ENCODE measurements at places on chromosomes 16 and 17.

DNA sequence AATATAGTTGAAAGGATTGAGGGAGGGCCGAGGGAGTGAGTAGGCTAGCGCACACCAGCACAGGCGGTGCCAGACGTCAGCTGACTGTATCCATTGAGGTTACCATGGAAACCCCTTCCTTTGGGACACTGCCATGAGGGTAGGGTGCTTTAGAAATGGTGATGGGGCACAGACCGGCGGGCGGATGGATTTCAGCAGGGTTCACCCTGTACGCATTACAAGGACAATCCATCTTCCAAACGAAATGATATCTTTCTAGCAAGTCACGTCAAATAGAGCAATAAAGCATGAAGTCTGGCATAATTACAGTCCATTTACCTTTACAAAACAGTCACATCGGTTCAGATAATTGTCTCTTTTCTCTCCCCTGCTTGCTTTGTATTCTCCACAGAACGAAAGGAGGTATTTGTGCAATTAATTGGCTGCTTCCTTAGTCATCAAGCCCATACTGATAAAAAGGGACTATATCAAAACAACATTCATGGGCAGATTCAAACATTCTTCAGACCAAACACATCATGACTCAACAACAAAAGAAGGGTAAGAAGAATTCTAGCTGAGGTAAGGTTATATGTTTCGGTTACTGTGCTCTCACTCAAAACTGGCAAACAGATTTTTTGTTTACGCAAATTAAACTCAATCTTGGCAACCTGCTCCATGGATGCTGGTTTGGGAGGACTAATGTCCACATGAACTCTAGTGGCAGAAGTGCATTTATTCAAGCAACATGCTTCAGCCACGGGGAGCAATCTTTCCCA lies 140.6 kb downstream of the CDK5R1 start:
- no peak overlapping the region for H3K4me3 ChIP-seq
- DNase-seq = peak; percentile 89
- no peaks in the 10 kb centered on the region for H3K36me3 ChIP-seq
- H3K27ac ChIP-seq = no peak overlapping the region
- no peaks in the 10 kb centered on the region for H3K4me1 ChIP-seq

- DNase-seq = no peak
- H3K4me3 ChIP-seq = no peak overlapping the region
- no peak overlapping the region for H3K27ac ChIP-seq
Measured at GRCh38 chr17:48373883-48374282, 56.1 kb downstream of the SKAP1 start.

DNA sequence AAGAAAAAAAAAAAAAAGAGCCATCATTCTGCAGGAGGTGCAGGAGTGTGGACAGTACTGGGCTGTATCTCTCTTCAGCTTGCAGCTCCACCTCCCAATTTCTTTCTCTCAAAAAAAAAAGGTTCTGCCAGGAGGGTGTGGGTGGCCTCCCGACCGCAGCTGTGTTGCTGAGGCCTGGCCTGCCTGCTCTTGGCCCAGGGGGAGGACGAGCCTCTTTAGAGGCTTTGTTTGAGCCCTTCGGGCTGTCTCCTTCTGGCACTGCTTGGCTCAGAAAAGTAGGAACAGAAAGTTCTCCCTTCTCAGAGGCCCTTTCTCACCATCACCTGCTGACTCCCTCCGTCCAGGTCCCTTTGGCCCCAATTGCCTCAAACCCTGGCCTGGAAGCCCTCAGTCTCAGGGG lies 22.2 kb upstream of the C17orf107 start:
- H3K27me3 ChIP-seq = no peaks in the 10 kb centered on the region
- no peak overlapping the region for H3K4me3 ChIP-seq
- no peak for DNase-seq

- no peak overlapping the region for H3K27ac ChIP-seq
- no peaks in the 10 kb centered on the region for H3K27me3 ChIP-seq
- no peak for DNase-seq
- peaks cover 1% of the 10 kb centered on the region for H3K4me1 ChIP-seq
- H3K4me3 ChIP-seq = peak overlapping the region; percentile 24
Measured at GRCh38 chr17:49574945-49575678, 559 bp upstream of the NXPH3 start.

- no peaks in the 10 kb centered on the region for H3K4me1 ChIP-seq
- peak; percentile 40 for DNase-seq
Measured at GRCh38 chr17:44672479-44673093, 16.3 kb downstream of the MEIOC start.

- no peak for DNase-seq
- no peak overlapping the region for H3K27ac ChIP-seq
- H3K27me3 ChIP-seq = no peaks in the 10 kb centered on the region
Measured at GRCh38 chr17:9371019-9371418, 204.6 kb downstream of the STX8 start.

GRCh38 chr17:50728112-50728429 lies 8.7 kb downstream of the LUC7L3 start:
- no peak overlapping the region for H3K4me3 ChIP-seq
- no peak overlapping the region for H3K27ac ChIP-seq
- DNase-seq = no peak
- no peaks in the 10 kb centered on the region for H3K4me1 ChIP-seq

DNA sequence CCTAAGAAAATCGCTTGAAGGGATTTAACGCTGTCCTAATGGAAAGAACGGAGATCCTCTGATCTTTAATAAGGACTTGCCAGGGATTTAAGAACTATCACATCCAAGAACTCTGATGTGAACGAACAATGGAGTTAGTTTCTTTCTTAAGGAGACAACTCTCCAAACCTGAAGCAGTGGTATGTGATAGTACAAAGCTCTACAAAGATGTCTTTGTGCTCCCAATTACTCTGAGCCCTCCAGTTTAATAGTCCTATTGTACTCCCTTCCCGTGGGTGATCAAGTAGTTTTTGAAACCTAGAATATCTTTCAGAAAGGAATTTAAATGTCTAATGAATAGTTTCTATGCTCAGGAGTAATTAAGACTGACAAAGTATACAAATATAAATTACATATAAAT lies 123.8 kb downstream of the FTO start:
- H3K36me3 ChIP-seq = no peaks in the 10 kb centered on the region
- DNase-seq = no peak
- no peak overlapping the region for H3K27ac ChIP-seq
- no peak overlapping the region for H3K4me3 ChIP-seq
- no peaks in the 10 kb centered on the region for H3K27me3 ChIP-seq
- no peaks in the 10 kb centered on the region for H3K4me1 ChIP-seq

GRCh38 chr16:12613131-12613991 lies 190.3 kb downstream of the CPPED1 start:
- no peaks in the 10 kb centered on the region for H3K4me1 ChIP-seq
- H3K4me3 ChIP-seq = no peak overlapping the region
- H3K27me3 ChIP-seq = no peaks in the 10 kb centered on the region
- no peak overlapping the region for H3K27ac ChIP-seq
- no peaks in the 10 kb centered on the region for H3K36me3 ChIP-seq
- peak; percentile 93 for DNase-seq

GRCh38 chr17:42000413-42001133 lies 16.7 kb downstream of the DNAJC7 start:
- H3K4me3 ChIP-seq = no peak overlapping the region
- H3K27ac ChIP-seq = no peak overlapping the region
- peaks cover 10% of the 10 kb centered on the region for H3K36me3 ChIP-seq
- no peaks in the 10 kb centered on the region for H3K27me3 ChIP-seq

DNA sequence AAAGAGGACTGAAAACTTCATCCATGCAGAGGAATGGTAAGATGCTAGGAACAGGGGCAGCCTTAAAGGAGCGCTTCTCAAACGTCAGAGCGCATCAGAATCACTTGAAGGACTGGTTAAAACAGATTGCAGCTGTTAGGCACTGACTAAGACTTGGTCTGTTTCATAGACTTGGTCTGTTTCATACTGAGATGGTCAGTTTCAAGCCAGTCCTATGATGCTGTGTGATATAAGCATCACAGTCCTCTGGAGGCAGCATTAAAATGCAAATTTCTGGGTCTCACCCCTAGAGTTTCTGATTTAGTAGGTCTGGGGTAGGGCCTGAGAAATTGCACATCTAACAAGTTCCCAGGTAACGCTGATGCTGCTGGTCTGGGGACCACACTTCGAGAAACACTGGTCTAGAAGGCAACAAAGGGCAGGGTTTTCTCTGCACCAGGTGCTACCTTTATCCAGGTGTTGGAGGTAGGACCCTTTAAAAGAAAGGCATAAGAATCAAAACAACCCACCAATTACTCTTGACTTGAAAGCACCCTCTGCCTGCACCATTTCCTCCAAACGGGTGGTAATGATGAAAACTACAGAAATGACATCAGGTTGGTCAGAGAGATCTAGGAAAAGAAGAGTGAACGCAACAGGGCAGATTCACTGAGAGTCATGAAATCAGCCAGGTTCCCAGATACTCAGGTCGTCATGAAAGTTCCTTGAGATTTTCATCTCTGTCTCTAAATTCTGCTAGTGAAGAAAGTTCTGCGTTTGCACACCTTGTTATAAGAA lies 95.0 kb upstream of the RCVRN start:
- H3K4me1 ChIP-seq = peaks cover 10% of the 10 kb centered on the region
- H3K36me3 ChIP-seq = no peaks in the 10 kb centered on the region

GRCh38 chr17:29178750-29179231 lies 1.4 kb downstream of the MYO18A start:
- H3K27ac ChIP-seq = no peak overlapping the region
- no peak overlapping the region for H3K4me3 ChIP-seq
- peak; percentile 37 for DNase-seq
- no peaks in the 10 kb centered on the region for H3K27me3 ChIP-seq
- H3K4me1 ChIP-seq = peaks cover 14% of the 10 kb centered on the region

GRCh38 chr17:1571341-1571704 lies 8.7 kb upstream of the PITPNA start:
- H3K4me3 ChIP-seq = no peak overlapping the region
- DNase-seq = no peak
- no peak overlapping the region for H3K27ac ChIP-seq
- H3K36me3 ChIP-seq = no peaks in the 10 kb centered on the region

- H3K4me1 ChIP-seq = no peaks in the 10 kb centered on the region
- peaks cover 7% of the 10 kb centered on the region for H3K27me3 ChIP-seq
- no peak for DNase-seq
- no peaks in the 10 kb centered on the region for H3K36me3 ChIP-seq
Measured at GRCh38 chr17:81006891-81007290, 15.2 kb downstream of the CHMP6 start.

GRCh38 chr16:31876951-31877828 lies 3.6 kb downstream of the ZNF267 start:
- H3K4me3 ChIP-seq = no peak overlapping the region
- H3K4me1 ChIP-seq = peaks cover 4% of the 10 kb centered on the region
- H3K36me3 ChIP-seq = no peaks in the 10 kb centered on the region
- H3K27ac ChIP-seq = no peak overlapping the region
- no peaks in the 10 kb centered on the region for H3K27me3 ChIP-seq
- no peak for DNase-seq

DNA sequence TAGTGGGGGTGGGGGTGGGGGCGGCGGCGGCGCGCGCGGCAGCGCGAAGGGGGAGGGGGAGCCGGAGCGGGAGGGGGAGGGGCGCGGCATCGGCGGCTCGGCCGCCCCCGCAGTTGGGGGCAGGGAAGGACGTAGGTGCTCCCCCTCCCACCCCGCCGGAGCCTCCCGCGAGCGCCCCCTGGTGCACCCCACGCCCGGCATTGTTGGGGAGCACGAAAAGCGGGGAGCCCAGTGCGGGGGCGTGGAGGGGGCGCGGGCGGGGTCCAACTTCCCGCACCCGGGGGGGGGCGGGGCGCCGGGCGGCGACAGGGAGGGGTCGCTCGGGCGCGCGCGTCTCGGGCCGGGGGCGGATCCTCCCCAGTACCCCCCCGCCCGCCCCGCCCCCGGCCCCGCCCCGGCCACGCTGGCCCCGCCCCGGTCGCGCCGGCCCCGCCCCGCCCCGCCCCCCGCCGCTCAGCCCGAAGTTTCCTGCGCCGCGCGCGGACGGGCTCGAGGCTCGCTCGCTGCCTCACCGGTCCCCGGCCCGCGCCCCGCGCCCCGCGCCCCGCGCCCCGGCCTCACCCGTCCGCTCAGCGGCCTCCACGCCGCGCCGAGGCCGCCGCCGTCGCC lies at the start of gene CACNA1H:
CACNA1H (plus strand) TSS at position 456 of the 609 bp plus-strand sequence. CDS start 632 bp downstream, outside the sequence.
- no peak within 1 kb of the TSS for H3K27ac ChIP-seq
- no peaks in the 10 kb centered on the region for H3K36me3 ChIP-seq
- peak; percentile 37 for DNase-seq
- H3K4me1 ChIP-seq = no peaks in the 10 kb centered on the region
- H3K27me3 ChIP-seq = no peaks in the 10 kb centered on the region

GRCh38 chr17:36017799-36018198 lies at the start of gene CCL23:
Gene CCL23 (minus strand): TSS chr17:36017972. CDS start chr17:36017897, 75 bp downstream.
- H3K4me3 ChIP-seq = no peak within 1 kb of the TSS
- no peaks in the 10 kb centered on the region for H3K27me3 ChIP-seq
- no peak for DNase-seq
- no peaks in the 10 kb centered on the region for H3K36me3 ChIP-seq
- no peaks in the 10 kb centered on the region for H3K4me1 ChIP-seq
- H3K27ac ChIP-seq = no peak within 1 kb of the TSS

DNA sequence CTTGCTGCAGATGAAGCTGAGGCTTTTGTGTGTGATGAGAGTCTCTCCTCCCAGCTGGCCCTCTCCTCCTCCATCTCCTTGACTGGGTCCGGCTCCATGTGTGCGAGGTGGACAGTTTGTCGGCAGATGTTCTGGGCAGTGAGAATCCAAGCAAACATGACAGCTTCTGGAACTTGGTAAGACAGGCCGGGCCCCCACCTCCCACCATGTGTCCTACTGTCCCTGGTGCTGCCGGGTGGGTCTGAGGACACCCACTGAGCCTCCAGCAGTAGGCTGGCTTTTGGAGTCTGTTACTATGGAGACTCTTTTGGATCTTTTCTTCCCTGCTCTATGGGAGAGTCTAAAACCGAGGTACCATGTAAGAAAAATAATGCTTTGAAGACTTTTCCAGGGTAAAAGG lies 12.7 kb downstream of the NUP85 start:
- H3K4me3 ChIP-seq = no peak overlapping the region
- H3K4me1 ChIP-seq = no peaks in the 10 kb centered on the region
- DNase-seq = no peak

DNA sequence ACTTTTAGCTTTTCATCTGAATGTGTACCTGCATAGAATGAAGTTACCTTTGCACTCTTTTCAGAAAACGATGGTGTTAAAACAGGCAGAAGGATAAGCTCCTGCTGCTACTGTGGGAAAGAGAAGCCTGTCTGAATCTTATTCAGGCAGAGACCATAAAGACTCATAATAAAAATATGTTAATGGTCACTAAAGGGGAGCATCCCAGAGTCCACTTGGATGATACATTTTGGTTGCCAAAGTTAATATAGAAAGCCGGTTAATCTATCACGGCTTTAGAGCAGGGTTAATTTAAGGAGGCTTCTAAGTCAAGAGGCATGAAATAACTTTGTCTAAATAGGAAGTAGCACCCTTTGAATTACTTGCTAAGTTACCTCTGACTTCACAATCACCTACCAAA lies 2.9 kb downstream of the MARCHF10 start:
- no peak for DNase-seq
- no peak overlapping the region for H3K27ac ChIP-seq
- H3K4me3 ChIP-seq = no peak overlapping the region
- no peaks in the 10 kb centered on the region for H3K36me3 ChIP-seq

- H3K36me3 ChIP-seq = no peaks in the 10 kb centered on the region
- no peak overlapping the region for H3K4me3 ChIP-seq
- H3K27me3 ChIP-seq = no peaks in the 10 kb centered on the region
- no peak for DNase-seq
- H3K4me1 ChIP-seq = no peaks in the 10 kb centered on the region
Measured at GRCh38 chr16:6634151-6634550, 698.5 kb upstream of the RBFOX1 start.

All from mesendoderm (in vitro differentiated cells).